ENCODE measurements at places on chromosomes 11 and 22. TPM values are rescaled to one million over a fixed set of nuclear protein-coding genes. Genes with fewer than 3 reads are reported as not detected.

The YPEL4 gene
- total RNA-seq: 0.82 TPM

The ASRGL1 gene
- total RNA-seq: 62.2 TPM

The CAT gene
- 84.4 TPM for total RNA-seq

- no peaks in the 10 kb centered on the region for H3K4me1 ChIP-seq
- DNase-seq: no peak
- H3K27me3 ChIP-seq: no peaks in the 10 kb centered on the region
- no peaks in the 10 kb centered on the region for H3K36me3 ChIP-seq
Measured at GRCh38 chr11:48134221-48134922, 82.2 kb upstream of the OR4B1 start.

DNA sequence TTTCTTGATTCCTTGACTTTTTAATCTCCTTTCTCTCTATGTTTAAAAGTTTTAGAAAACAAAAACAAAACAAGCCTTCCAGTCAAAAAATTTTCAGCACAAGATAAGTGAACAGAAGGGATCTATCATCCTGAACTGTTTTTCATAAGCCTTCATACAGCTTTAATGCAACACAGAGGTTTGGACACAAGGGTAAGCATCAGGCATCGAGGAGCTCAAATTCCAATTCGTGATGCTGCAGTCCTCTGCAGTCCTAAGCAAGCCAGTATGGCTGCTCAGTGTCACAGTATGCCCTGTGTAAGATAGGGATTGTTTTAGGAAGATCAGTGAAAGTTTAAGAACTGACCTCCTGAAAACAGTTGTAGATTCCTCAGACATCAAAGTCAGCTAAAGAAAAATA, 740.9 kb downstream of the NTM start:
- no peaks in the 10 kb centered on the region for H3K27me3 ChIP-seq
- DNase-seq: no peak
- no peak overlapping the region for H3K27ac ChIP-seq
- H3K4me1 ChIP-seq: no peaks in the 10 kb centered on the region

- no peaks in the 10 kb centered on the region for H3K4me1 ChIP-seq
- H3K27ac ChIP-seq: no peak overlapping the region
- no peak overlapping the region for H3K4me3 ChIP-seq
- no peaks in the 10 kb centered on the region for H3K36me3 ChIP-seq
- DNase-seq: no peak
- H3K27me3 ChIP-seq: no peaks in the 10 kb centered on the region
Measured at GRCh38 chr22:22125028-22125578, 119.5 kb upstream of the VPREB1 start.

- H3K27ac ChIP-seq: peak overlapping the region; percentile 79
- H3K4me3 ChIP-seq: peak overlapping the region; percentile 68
- peak; percentile 74 for DNase-seq
- H3K27me3 ChIP-seq: no peaks in the 10 kb centered on the region
Measured at GRCh38 chr11:63813563-63814382, 517 bp downstream of the SPINDOC start.

GRCh38 chr22:41745968-41746367, 46.7 kb downstream of the MEI1 start:
- H3K27ac ChIP-seq: no peak overlapping the region
- H3K36me3 ChIP-seq: no peaks in the 10 kb centered on the region
- DNase-seq: no peak
- no peak overlapping the region for H3K4me3 ChIP-seq

- no peaks in the 10 kb centered on the region for H3K36me3 ChIP-seq
- H3K27ac ChIP-seq: no peak overlapping the region
- no peaks in the 10 kb centered on the region for H3K27me3 ChIP-seq
- no peak for DNase-seq
- H3K4me3 ChIP-seq: no peak overlapping the region
Measured at GRCh38 chr11:106708348-106708747, 309.9 kb downstream of the GUCY1A2 start.

DNA sequence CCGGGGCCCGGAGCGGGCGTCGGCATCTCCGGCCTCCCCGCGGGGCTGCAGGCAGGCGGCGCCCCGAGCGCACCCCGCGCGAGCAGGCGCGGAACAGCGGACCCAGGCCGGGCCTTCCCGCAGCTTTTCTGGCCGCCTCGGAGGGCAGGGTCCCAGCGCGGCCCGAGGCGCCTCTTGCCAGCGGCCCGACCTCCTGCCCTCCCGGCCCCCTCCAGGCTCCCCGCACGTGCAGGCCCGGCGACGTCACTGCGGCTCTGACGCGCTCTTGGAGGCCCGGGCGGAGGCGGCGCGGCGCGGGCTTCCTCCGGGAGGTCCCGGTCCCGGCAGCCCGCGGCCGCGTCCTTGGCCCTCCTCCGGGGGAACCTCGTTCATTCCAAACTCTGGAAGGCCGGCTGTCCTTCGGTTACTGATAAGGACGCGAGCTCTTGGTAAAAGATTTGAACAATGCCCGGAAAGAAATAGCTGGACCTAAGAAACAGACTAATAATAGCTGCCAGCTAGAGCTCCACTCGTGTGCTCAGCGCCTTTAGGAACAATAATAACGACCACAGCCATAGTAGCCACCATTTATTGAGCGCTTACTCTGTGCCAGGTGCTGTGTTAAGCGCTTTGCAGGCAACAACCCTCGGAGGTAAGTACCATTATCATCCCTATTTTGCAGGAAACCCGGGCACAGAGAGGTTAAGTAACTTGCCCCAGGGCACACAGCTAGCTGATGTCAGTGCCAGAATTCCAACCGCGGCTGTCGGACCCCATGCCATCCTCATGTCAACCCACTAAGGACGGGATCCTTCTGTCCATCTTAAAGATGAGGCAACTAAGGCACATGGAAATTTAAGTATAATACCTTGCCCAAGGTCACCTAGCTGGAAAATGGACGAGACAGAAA, 39.1 kb upstream of the CREB3L1 start:
- H3K27me3 ChIP-seq: peaks cover 9% of the 10 kb centered on the region
- peak overlapping the region; percentile 52 for H3K4me3 ChIP-seq
- no peaks in the 10 kb centered on the region for H3K36me3 ChIP-seq
- peaks cover 11% of the 10 kb centered on the region for H3K4me1 ChIP-seq
- DNase-seq: peak; percentile 64
- H3K27ac ChIP-seq: peak overlapping the region; percentile 22

DNA sequence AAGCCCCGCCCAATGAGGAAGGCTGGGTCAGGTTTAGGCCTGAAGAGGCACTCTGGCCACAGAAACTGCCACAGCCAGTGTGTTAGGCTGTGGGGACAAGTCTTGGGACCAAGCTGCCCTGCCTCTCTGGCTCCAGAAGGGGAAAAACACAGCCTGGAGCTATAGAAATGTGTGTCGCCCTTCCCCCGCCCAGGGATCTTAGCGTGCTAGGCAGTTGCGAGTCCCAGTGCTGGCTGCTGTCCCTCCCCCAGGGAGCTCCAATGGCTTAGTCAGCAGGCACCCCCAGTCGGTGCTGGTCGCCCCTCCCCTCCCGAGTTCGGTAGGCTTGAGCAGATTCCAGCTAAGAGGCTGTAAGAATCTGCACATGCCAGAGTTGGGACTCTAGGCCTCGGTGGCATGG, 99.5 kb upstream of the API5 start:
- H3K4me1 ChIP-seq: no peaks in the 10 kb centered on the region
- no peak for DNase-seq
- no peaks in the 10 kb centered on the region for H3K36me3 ChIP-seq
- H3K27ac ChIP-seq: no peak overlapping the region
- no peak overlapping the region for H3K4me3 ChIP-seq
- H3K27me3 ChIP-seq: no peaks in the 10 kb centered on the region

DNA sequence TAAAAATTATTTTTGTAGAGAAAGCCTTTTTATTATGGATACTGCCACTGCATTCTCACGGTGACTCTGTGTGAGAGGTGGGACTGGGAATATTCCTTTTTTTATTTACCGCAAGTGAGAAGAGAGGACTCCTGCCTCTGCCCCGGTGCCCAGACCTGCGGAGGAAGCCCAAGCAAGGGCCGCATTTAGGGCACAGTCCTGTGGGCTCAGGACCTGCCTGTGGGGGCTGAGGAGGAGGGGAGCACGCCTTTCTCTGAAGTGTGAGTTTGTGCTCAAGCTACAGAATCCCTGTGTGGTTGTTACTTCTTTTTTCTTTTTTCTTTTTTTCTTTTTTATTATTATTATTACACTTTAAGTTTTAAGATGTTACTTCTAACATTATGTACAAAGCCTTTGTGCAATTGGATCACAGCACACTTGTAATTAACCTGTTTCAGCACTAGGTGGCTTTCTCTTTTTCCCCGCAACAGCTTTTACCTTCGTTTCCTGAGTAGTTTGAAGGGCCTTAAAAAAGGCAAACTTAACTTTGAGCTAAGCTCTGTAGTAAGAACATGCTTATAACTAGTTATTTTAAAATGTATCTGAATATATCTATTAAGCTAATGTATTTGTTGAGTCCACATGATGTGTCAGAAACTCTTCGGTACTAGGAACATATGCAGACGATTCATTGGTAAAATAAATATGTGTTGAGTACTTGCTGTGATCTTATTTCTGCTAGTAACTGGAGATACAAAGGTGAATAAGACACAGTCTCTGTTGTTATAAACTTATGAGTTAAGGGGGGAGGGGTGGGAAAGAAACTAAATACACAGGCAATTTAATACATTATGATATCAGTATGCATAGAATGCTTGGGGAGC, 18.3 kb downstream of the AMOTL1 start:
- no peak for DNase-seq
- H3K27me3 ChIP-seq: no peaks in the 10 kb centered on the region
- no peak overlapping the region for H3K4me3 ChIP-seq
- peaks cover 7% of the 10 kb centered on the region for H3K4me1 ChIP-seq
- H3K36me3 ChIP-seq: no peaks in the 10 kb centered on the region

DNA sequence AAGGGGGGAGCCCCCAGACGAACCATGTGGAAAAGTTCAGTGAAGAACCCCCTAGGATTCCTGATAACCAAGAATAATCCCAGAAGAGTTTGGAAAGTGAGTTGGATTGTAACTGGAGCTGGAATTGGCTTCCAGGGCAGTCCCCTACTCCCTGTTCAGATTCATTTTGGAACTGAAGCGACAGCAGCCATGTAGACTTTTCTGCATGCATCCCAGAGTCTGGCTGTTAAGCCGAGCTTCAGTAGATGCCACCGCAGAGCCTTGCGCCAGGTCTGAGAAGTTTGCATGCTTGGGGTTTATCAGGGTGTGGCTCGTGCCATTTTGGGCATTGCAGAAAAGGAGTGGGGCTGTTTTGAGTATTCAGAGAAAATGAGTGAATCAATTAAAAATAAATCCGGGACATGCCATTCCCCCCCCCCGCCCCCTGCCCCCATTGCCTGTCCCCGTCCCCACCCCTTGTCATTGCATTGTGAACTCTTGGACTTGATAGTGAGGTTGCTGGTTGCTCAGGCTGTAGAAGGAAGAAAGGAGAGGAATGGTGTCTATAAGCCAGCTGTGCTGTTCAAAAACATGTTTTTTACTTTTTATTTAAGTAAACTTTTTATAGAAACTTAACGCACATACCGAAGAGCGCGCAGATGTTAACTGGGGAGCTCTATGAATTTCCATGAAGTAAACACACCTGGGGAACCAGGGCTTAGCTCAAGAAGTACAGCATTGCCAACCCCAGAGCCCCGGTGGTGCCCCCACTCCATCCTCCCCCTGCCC, 71.2 kb downstream of the LDLRAD3 start:
- no peak overlapping the region for H3K4me3 ChIP-seq
- no peak for DNase-seq
- no peaks in the 10 kb centered on the region for H3K27me3 ChIP-seq
- no peak overlapping the region for H3K27ac ChIP-seq
- peaks cover 2% of the 10 kb centered on the region for H3K4me1 ChIP-seq
- no peaks in the 10 kb centered on the region for H3K36me3 ChIP-seq

All from kidney (tissue), 22 donors.